Left colon (tissue), 2 donors: ENCODE measurements at places on chromosomes 16 and 17. TPM values are rescaled to one million over a fixed set of nuclear protein-coding genes. Genes with fewer than 3 reads are reported as not detected.

Gene EVI2B
- 3.7 TPM for total RNA-seq

Gene RAD51D
- 8.8 TPM for total RNA-seq

Gene MPRIP
- 160 TPM for total RNA-seq

Gene ANKS3
- 21.2 TPM for total RNA-seq

Gene HYDIN
- total RNA-seq, result 0.67 TPM

Gene RDM1
- total RNA-seq, result 2.1 TPM

Gene ZNF750
- total RNA-seq, result not detected

Gene LPO
- total RNA-seq, result not detected

Gene ABCA6
- 9.0 TPM for total RNA-seq

Gene TM4SF5
- total RNA-seq, result 17.3 TPM

Gene HSD17B2
- total RNA-seq, result 181 TPM

Gene PDILT
- not detected for total RNA-seq

Gene CNTNAP1
- total RNA-seq, result 4.6 TPM

Gene ACAP1
- total RNA-seq, result 9.0 TPM

Gene CA4
- total RNA-seq, result 509 TPM

Gene OVCA2
- 39.2 TPM for total RNA-seq

Gene KRT25
- total RNA-seq, result not detected

Gene ACE
- 31.9 TPM for total RNA-seq

Gene ABCC11
- 0.61 TPM for total RNA-seq

Gene SMPD3
- total RNA-seq, result 90.3 TPM

Gene CCL1
- total RNA-seq, result not detected

Gene PSMD11
- 77.4 TPM for total RNA-seq

Gene SMIM36
- not detected for total RNA-seq

Gene FBXW10
- total RNA-seq, result not detected

Gene PTGES3L
- 3.6 TPM for total RNA-seq

Gene NPIPB13
- 21.1 TPM for total RNA-seq

Gene GRB7
- total RNA-seq, result 27.7 TPM

Gene CLEC18A
- 2.0 TPM for total RNA-seq

Gene ZMYND15
- total RNA-seq, result 1.1 TPM

Gene ENPP7
- total RNA-seq, result 0.17 TPM

Gene ALDH3A2
- total RNA-seq, result 114 TPM

Gene FBXL16
- total RNA-seq, result 1.2 TPM

Gene SLC47A1
- 0.52 TPM for total RNA-seq

Gene MFSD6L
- total RNA-seq, result 6.8 TPM

Gene SHMT1
- 40.2 TPM for total RNA-seq

Gene ASIC2
- 2.0 TPM for total RNA-seq

Gene SLC5A2
- total RNA-seq, result 0.28 TPM

Gene CD300E
- 0.39 TPM for total RNA-seq

Gene CSH2
- not detected for total RNA-seq

Gene CHD9NB
- 6.1 TPM for total RNA-seq

Gene EFCAB13
- total RNA-seq, result 3.2 TPM

Gene COIL
- total RNA-seq, result 12.5 TPM

Gene PPP1R27
- not detected for total RNA-seq
